ENCODE measurements at places on chromosomes 3 and 15.

DNA sequence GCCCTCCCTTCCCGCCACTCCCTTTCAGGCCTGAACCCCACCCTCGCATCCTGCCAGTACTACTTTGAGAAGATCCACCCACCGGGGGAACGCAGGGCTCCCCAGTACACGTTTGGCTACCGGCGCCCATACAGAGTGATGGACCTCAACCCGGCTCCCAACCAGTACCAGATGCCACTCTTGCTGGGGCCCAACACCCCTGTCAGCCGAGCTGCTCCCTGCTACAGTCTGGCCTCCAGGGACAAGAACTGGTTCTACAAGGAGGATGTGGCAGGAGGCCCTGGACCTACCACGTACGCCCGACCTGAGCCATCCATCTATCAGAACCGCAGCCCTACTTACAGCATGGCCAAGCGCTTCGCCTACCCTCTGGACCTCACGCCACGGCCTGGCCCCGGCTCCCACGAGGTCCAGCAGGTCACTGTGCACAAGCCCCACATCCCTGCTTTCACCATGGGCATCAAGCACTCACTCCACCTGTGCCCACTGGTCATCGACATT lies 14.4 kb upstream of the CSPG4 start:
- no peak for DNase-seq

DNA sequence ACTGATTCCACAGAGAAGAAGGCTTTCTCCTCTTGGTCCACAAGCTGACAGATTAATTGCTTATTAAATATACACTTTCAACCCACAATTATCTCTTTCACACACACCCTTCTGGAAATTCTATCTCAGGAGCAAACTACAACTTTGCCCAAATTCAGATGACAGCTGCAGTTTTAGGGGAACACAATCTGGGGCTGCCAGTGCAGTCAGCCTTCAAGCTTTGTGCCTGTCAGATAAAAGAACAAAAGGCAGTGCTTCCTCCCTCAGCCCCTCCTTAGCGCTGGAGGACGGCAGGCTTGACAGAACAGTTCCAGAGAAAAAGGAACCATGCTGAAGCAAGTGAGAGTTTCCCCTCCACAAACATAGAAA lies 99.6 kb downstream of the TMCC1 start:
- DNase-seq: no peak

- no peak for DNase-seq
Measured at GRCh38 chr15:92656089-92656488, 514 bp upstream of the FAM174B start.

DNA sequence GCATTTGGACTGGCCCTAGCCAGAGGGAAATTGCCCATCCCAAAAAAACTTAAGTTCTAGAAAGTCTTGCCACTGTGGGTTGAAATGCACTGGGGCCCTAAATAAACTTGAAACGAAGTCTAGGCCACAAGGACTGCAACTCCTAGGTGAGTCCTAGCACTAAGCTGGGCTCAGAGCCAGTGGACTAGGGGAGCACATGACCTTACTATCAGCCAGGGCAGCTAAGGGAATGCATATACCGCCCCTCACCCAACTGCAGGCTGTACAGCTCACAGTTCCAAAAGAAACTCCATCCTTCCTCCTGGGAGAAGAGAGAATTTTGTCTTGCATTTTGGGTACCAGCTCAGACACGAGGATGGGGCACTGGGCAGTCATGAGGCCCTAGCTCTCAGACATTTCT lies 23.6 kb upstream of the TEX55 start:
- DNase-seq: no peak

- no peak for DNase-seq
Measured at GRCh38 chr3:20648294-20648693, 462.3 kb upstream of the SGO1 start.

Data from stimulated activated CD4-positive, alpha-beta T cell treated with anti-CD3 and anti-CD28 coated beads, Interleukin-1b, Interleukin-23, amount 100 ng/mL, for 4 hours (primary cell).